ENCODE measurements at places on chromosomes 5 and 9. TPM values are rescaled to one million over a fixed set of nuclear protein-coding genes. Genes with fewer than 3 reads are reported as not detected.

SMC5 gene
- polyA plus RNA-seq: 75.2 TPM

HNRNPAB gene
- 125 TPM for polyA plus RNA-seq

SH3RF2 gene
- 1.1 TPM for polyA plus RNA-seq

LCN15 gene
- polyA plus RNA-seq: 0.10 TPM

TNFSF15 gene
- polyA plus RNA-seq: 12.0 TPM

GPR21 gene
- 0.42 TPM for polyA plus RNA-seq

DNA sequence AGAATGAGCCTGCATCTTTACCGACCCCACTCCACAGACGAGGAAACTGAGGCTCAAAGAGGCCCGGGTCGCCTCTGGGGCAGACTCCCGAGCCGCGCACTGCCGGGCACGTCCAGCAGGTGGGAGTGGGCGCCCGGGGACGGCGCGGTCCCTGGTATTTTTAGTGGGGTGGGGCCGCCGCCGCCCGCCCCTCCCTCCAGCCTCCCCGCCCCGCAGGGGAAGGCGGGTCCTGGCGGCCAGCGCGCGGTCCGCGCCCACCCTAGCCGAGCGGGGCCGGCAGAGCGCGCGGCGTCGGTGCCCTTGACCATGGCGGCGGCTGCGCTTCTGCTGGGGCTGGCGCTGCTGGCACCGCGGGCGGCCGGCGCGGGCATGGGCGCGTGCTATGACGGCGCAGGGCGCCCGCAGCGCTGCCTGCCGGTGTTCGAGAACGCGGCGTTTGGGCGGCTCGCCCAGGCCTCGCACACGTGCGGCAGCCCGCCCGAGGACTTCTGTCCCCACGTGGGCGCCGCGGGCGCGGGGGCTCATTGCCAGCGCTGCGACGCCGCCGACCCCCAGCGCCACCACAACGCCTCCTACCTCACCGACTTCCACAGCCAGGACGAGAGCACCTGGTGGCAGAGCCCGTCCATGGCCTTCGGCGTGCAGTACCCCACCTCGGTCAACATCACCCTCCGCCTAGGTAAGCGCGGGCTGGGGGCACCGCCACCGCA is at the start of gene LAMC3:
LAMC3 (plus strand) TSS at position 266 of the 710 bp plus-strand sequence; CDS start at position 307, 41 bp downstream.
- DNase-seq: no peak

DNA sequence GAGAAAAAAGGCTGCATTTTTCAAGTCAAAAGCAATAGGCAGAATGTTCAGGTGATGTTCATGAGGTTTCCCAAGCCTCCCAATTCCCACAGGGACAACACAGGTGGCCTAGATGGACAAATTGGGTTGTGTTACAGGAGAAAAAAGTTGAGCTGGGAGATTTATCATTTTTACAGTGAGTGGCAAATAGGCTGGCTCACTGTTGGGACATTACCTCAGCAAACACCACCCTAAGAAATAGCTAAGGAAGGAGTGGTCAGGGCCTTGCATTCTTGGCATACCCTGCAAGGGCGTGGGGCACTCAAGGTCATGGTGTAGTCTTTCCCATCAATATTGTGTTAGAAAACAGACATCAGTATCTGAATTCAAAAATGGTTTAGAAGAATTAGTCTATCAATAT is 23.3 kb upstream of the CPLANE1 start:
- peak; percentile 1 for DNase-seq

- no peak for DNase-seq
Measured at GRCh38 chr5:101943784-101944183, 352.3 kb downstream of the SLCO4C1 start.

- DNase-seq: peak; percentile 68
Measured at GRCh38 chr5:59328709-59329296, 564.7 kb downstream of the PDE4D start.

DNA sequence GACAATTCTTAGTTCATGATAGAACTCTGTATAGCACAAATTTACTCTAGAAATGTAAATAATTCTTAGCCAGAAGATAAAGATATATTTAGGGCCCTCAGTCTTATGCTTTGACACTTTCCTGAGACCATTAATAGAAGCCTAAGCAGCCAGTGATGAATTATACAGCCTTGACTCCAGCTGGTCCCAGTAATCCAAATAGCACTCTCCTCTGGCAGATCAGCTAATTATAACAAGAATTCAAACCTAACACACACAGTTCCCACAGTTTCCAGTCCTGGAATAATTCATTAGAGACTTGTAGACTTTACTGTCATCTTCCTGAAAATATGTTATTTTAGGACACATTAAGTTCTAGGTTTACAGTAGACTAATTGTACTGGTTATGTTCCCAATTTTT is 50.4 kb downstream of the SHOC1 start:
- DNase-seq: no peak

DNA sequence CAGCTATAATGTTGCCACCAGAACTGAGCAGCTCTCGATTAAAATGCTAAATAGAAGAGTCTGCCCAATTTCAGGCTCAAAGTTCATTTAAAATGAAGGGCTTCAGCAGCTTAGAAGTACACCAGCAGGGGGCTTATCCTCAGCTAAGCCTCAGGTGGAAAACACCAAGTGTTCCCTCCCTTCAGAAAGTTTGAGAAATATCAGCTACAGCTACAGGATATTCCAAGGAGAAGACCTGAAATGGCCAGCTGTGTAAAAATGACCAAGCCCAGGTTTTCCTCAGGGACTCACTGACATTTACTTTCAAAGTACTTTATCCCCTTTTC is 395.4 kb downstream of the DTWD2 start:
- DNase-seq: no peak

GRCh38 chr9:121299467-121300282 is 31.7 kb downstream of the GSN start:
- DNase-seq: no peak

DNA sequence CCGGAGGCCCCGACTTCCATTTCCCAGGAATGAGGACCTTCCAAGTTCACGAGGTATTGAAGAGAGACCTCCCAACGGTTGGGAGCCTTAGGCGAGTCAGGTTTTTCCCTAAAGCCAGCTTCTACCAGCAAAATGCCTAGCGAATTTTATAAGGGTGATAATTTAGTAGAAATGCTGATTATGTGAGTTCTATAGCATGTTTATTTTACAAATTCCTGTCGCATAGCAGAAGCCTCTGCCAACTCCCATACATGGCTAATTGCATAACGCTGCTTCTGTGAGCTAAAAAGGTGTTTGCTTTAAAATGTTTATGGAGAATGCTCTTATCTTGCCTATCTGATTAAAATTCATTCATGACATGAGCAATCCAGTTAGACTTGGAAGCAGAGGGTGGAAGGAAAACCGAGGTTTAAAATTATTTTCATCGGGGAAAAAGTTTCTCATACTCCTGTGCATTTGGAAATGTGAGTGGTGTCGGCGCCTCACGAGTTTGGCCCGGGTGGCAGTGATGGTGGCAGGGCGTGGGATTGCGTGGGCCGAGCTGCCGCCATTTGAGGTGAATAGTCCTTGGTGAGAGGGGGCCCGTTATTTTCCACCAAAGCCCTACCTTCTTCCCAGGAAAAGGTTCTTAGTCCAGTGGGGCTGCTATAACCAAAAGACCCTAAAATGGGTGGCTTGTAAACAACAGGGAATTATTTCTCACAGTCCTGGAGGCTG is 104.4 kb upstream of the FCN2 start:
- peak; percentile 41 for DNase-seq

GRCh38 chr5:39214912-39215709 is 4.3 kb downstream of the FYB1 start:
- no peak for DNase-seq

DNA sequence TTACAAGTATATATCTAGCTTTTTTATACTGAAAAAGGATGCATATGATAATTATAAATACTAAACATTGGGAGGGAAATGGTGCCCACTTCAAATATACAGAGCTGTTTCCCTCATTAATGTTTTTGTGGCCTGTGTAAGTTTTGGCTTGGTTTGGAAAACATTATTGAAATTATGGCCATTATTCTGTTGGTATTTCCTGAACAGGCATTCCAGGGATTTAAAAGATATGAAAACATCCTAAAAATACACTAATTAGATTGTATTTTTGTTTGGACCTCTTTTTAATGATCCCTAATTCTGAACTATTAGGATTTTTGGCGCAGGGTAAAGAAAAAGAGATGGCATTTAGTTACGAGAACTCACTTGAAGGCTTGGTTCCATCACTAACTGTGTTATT is 50.9 kb downstream of the CLINT1 start:
- no peak for DNase-seq

DNA sequence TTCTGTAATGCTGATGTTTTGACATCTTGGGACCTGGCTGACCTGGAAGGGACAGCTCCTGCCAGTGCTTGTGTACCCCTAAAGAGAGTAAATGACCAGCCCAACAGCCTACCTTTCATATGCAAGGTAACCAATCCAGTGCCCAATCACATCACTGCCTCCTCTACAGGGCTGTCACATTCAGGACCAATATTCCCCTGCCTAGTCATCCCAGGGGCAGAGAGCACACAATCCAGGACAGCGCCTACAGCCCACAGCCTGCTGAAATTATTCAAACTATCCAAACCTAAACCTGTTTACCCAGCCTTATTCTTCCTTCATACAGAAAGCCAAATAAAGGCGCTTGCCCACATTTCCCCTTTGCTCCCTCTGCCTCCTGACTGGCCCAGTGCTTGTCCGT is 284.1 kb downstream of the CTNND2 start:
- DNase-seq: no peak

- DNase-seq: no peak
Measured at GRCh38 chr5:111271885-111272284, 47.7 kb downstream of the CAMK4 start.

DNA sequence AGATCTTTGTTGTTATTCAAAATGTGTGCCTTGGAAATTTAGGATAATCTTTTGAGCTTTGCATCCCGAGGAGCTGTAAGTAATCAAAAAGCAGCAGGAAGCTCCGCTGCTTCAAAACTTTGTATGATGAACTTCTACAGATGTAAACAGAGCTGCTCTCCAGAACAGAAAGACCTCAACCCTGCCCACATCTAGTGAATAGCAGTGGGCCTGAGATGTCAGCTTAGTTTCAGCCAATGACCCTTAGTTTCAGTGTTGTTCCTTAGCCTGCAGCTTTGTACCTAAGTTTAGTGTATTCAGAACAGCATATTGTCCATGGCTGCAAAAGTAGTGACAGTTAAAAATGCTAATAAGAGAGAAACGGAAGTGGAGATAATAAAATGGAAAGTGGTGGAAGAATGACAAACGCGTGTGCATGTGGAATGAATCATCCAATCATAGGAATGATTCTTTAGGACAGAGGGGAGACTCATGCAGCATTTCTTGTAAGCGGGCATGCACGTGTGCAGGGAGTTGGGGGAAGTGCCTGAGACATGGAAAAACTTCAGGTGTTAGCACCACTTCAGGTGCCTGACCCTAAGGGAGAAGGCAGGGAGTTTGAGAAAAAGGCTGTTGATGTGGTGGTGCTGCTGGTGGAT is 24.9 kb downstream of the SNX24 start:
- DNase-seq: no peak

- no peak for DNase-seq
Measured at GRCh38 chr9:26579056-26579455, 313.5 kb downstream of the CAAP1 start.
